ENCODE measurements at places on chromosomes 12 and 14.

DNA sequence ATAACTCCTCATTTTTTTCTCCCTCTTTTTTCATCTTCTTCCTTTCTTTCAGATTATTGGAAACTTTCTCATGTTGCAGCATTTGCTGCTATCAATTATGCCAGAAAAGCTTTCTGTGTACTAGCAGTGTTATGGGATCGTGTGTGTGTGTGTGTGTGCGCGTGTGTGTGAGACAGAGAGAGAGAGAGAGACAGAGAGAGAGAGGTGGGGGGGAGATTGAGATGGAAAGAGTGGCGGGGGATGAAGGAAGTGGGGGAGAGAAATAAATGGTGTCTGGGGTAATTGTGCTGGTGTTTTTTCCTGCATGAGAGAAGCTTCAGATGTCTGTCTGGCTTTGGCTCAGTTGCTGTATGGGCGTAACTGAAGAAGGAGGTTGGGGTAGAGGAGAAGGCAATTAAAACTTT is 268.9 kb downstream of the RAD51B start:
- no peak for DNase-seq

GRCh38 chr12:105109465-105110212 is 2.1 kb downstream of the WASHC4 start:
- no peak for DNase-seq

GRCh38 chr12:32444895-32445294 is 45.5 kb downstream of the FGD4 start:
- DNase-seq, result no peak

DNA sequence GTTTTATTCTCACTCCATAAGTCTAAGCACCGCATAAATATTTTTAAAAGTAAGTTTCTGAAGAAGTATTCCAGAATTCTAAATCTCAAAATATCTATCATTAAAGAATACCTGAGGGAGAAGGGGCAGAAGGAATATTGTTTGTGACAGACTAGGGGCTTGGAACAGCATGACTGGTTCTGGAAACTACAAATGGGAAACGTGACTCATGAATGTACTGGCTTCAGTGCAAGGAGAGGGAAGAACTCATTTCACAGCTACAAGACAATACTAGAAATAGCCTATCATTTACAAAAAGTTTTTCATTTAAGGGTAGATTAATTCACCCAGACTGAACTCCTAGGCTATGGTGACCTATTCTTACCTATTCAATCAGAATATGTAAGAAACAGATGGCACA is 121.3 kb downstream of the SLC25A21 start:
- no peak for DNase-seq

GRCh38 chr12:66901138-66901932 is 222.5 kb upstream of the GRIP1 start:
- DNase-seq, result no peak
